Stimulated activated naive CD8-positive, alpha-beta T cell treated with anti-CD3 and anti-CD28 coated beads, Interleukin-15, Interleukin-2, amounts not matched to agents 100 U/mL and 50 U/mL, for 24 hours (primary cell): ENCODE measurements at places on chromosomes 12 and 14.
A peak's percentile ranks its signal among the peaks of the same experiment; 100 is the strongest.

DNA sequence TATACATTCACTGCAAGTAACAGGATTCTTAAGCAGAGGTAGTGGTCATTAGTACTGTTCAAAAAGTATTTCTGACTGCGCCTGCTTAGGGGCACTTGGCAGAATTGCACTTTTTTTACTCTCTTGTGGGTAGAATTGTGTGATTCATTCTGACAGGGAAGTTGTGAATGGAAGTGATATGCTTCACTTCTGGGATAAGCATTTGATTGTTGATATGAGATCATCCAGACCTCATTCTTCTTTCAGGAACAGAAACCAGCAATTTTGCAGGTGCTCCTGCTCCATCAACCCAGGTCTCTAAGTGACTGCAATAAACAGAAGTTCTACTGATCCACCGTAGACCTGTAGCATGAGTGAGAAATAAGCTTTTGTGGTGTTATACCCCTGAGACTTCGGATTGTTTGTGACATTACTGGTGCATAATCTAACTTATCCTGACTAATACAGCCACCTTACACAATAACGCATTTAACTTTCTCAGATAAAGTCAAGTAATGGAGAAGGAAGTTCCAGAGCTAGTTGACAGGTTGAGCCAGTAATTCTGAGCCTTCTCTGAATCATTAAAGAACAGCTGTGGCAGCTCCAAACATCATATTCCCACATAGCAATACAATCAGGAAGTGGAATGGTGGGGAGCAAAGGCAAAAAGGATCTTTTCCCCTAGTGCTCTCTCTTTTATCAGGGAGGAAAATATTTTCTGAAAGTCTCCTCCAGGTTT is 387.9 kb downstream of the SYT1 start:
- no peak for DNase-seq

GRCh38 chr14:70359076-70359424 is 433 bp downstream of the COX16 start:
- DNase-seq, result no peak

DNA sequence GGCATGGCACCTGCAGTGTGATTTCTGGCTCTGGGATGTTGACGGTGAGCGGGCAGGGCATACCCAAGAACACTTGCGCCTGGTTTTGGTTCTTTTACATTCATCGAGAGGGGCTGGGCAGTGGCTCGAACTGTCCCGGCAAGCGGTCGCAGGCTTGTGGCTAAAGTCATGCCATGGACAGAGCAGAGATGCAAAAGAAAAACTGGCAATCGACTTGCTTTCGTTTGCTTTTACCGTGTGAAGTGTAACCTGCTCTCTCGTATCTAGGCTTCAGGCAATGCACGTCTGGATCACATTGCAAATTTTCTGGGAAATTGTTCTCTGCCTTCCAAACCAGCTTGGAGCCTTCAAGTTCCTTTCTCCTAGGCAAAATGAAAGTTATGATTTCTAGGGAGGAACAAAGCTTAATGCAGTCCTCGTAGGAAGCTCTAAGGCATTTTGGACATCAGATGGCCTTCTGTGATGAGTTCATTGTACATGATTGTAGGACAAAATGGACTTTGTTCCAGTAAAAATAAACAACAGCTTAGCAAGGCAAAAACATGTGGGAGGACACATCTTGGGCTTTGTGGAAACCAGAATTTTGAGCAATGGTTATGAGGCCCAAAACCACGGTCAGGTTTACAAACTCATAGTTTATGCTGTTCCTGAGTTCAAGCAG is 18.3 kb downstream of the ADGRD1 start:
- DNase-seq, result no peak

DNA sequence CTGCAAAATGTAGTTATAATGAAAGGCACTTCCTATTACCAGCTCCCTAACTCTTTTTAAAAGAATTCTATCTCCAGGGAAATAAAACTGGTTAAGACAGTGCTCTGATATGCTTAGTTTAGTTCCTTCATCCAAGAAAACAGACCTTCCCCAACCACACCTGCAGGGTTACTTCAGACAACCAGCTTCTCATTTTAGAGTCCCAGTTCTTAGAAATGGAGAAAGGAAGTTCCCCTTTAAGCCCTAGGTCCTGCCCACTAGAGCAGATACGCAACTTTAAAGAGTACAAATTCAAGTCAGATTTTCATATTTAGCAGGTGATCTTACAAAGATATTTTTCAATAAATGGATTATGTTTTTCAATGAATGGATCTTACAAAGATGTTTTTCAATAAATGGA is 4.4 kb upstream of the WSB2 start:
- DNase-seq, result no peak

DNA sequence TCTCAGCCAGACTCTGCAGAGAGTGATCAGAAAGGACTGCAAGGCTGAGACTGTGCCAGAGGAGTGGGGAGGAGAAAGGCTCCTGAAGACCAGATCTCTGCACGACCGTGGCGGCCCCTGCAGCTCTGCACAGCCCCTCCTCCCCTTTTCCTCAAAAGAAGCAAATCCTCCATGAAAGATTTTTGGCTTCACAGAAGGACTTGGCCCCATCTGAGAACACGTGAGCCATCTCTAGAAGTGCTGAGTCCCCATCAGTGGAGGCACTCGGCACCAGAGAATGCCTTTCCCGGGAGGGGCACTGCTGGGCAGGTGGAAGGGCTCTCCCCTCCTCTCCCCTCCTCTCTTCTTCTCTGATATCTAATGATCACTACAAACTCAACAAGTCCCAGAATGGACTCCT is 6.8 kb downstream of the FIGNL2 start:
- DNase-seq, result no peak

- no peak for DNase-seq
Measured at GRCh38 chr12:7369274-7369729, 65.4 kb downstream of the ACSM4 start.

DNA sequence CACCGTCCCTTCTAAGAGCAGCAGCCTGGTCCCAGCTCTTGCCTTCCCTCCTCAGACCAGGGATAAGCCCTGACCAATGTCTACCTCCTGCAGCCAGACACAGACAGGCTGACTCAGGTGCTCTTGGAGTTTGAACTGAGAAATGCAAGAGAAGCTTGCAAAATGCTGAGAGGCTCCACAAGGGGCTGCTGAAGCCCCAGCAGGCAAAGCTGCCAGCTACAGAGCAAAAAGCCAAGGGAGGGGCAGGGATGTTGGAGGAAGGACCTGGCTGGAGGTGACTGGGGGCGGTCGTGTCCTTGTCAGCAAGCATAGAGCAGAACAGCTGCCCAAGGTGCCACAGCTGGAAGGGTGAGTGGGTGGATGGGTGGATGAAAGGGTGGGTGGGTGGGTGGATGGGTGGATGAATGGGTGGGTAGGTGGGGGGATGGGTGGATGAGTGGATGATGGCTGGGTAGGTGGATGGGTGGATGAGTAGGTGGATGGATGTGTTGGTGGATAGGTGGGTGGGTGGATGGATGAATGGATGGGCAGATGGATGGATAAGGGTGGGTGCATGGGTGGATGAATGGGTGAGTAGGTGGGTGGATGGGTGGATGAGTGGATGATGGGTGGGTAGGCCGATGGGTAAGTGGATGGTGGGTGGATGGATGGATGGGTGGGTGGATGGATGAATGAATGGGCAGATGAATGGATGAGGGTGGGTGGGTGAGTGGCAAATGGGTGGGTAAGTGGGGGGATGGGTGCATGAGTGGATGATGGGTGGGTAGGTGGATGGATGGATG is 4.0 kb upstream of the INF2 start:
- no peak for DNase-seq

DNA sequence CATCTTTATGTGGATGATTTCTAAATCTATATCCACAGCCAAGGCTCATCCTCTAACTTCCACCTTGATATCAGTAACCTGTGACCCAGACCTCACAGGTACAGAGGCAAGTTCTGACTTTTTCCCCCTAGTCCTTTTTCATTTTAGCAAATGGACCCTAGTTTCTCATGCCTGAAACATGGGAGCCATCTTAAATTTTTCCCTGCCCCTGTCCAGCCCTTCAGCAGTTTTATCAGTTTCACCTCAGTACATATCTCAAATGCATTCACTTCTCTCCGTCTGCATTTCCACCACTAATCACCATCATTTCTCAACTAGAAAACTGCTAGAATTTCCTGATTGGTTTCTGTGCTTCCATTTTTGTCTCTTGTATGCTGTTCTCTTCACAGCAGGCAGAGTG is 79.3 kb downstream of the DIP2B start:
- no peak for DNase-seq

- no peak for DNase-seq
Measured at GRCh38 chr12:99521664-99522063, 125.9 kb upstream of the GARIN6 start.

GRCh38 chr12:105644770-105645169 is 314.3 kb downstream of the C12orf75 start:
- DNase-seq, result no peak

GRCh38 chr14:58276208-58276607 is 22.1 kb upstream of the ARID4A start:
- no peak for DNase-seq

GRCh38 chr12:117518594-117519270 is 157.3 kb upstream of the NOS1 start:
- no peak for DNase-seq

DNA sequence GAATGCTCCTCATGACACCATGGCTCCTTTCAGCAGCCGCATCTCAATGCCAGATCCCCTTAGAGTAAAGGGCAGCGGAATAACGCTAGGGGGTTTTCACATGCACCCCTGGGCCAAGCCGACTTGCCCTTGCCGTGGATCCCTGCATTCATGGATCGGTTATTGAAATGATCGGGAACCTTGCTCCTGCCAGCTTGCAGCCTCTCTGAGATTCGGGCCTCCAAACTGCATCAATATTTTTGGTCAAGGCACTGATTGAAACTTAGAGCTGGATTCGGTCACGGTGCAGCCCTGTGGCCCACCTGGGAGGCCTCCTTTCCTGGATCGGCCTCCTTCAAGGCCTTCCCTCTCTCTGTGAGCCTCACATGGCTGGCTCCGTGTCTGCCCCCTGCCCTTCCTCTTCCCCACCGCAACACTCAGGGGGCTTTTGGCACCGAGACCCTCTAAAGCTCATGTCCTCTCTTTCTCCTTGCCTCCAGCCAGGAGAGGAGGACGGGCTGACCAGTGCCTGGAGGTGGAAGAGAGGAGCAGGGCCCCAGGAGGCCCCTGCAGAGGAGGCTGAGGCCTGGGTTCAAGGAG is 1.8 kb downstream of the PTPN6 start:
- peak; percentile 49 for DNase-seq
